ENCODE measurements at places on chromosomes 3 and 15.

DNA sequence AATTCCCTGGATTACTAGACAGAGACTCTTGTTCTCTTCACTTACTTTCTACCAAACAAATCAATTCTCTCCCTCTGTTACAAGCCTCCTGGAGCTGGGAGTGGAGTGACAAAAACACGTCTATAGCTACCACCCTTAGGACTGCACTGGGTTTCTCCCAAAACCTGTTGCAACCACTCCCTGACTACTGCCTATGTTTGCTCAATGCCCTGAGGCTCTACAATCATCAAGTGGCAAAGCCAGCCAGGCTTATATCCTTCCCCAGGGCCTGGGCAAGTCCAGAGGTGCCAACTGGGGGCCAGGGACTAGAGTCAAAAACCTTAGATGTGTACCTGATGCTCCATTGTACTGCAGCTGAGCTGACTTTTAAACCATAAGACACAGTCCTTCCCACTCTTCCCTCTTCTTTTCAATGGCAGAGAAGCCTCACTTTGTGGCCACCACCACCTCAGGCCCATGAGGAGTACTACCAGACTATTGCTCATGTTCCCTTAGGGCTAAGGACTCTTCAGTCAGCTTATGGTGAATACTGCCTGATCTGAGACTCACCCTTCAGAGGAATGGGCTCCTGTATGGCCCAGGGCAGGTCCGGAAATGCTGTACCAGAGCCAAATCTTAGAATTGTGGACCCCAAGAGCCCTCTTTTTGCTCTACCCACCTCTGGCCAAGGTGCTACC is 125.4 kb upstream of the PLCL2 start:
- DNase-seq = no peak

GRCh38 chr3:83092521-83093221 is 1331.2 kb upstream of the GBE1 start:
- DNase-seq = no peak

- DNase-seq = no peak
Observed at GRCh38 chr15:98282656-98283332, 322.3 kb downstream of the ARRDC4 start.

DNA sequence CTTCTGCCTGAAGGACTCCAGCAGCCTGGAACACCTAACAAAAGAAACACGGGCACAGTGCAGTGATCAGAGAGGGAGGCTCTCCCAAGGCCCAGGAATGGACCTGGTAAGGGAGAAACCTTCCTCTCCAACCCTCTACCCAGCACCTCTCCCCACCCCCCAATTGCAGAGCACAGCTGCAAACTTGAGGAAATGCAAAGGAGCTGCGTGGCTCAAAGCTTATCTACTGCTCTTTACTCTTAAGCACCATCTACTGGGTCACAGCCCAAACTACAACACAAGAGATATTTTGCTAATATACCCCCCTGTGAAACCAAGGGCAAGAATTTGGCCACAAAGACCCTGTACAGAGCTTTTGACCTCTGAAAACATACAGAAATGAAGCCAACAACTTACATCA is 328.3 kb downstream of the OXSM start:
- DNase-seq = no peak

GRCh38 chr15:80436511-80437307 is 32.5 kb downstream of the ARNT2 start:
- DNase-seq = no peak

- no peak for DNase-seq
Observed at GRCh38 chr3:101851072-101851770, 1.9 kb downstream of the NFKBIZ start.

GRCh38 chr3:32296251-32297204 is 58.0 kb downstream of the CMTM8 start:
- peak; percentile 82 for DNase-seq

DNA sequence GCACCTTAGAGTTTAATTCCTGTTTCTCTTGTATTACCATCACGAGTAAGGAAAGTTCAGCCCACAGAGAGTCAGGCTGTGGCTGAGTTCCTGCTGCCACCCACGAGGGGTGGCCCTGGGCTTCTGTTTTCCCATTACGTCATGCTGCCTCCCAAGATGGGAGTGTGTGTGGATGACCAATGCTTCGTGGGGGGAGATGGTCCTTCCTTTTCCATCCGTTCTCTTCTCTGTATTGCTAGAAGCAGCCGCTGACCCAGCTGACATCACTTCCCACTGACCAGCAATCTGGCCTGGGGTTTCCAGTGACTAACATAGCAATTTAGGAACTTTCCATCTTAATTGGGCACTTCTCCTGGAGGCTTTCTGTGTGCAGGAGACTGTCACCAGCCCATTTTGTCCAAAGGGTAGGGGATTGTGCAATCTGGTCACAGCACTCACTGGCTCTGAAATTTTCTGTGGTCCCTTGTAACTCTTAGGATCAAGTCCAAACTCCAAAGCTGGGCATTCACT is 9.3 kb downstream of the IRAK2 start:
- no peak for DNase-seq

DNA sequence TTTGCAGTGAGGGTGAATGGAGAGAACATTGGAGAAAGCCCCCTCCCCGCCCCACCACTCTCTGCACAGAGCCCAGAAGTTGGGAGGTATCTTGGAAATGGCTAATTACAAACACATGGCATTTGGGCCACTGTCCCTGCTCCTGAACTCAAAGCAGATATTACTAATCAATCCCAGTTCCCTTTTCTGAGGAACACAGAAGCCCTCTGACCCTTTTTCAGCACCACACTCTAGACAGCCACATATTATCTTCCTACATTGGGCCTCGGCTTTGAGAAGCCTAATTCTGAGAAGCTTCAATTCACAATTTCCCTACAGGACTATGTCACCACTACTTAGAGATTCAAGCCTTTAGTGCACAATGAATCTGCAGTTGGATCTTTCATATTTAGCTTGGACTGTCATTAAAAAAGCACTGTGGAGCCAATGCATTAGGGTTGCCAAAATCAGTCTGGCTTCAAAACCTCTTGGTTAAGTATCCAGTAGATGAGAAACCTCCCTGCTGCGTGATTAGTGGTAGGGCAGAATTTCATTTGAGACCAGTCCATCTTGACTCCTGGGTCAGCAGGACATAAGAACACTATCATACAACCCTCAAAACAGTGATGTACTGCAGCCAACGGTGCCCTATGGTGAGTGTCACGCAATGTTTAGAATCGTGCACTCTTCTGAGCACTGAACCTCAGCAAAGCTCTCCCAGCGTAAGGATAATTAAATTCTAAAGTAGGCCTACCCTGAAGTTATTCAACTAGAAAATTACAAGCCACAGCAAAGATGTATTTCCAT is 26.1 kb downstream of the MGLL start:
- DNase-seq = no peak

- DNase-seq = no peak
Observed at GRCh38 chr3:99559196-99559595, 79.2 kb upstream of the COL8A1 start.

DNA sequence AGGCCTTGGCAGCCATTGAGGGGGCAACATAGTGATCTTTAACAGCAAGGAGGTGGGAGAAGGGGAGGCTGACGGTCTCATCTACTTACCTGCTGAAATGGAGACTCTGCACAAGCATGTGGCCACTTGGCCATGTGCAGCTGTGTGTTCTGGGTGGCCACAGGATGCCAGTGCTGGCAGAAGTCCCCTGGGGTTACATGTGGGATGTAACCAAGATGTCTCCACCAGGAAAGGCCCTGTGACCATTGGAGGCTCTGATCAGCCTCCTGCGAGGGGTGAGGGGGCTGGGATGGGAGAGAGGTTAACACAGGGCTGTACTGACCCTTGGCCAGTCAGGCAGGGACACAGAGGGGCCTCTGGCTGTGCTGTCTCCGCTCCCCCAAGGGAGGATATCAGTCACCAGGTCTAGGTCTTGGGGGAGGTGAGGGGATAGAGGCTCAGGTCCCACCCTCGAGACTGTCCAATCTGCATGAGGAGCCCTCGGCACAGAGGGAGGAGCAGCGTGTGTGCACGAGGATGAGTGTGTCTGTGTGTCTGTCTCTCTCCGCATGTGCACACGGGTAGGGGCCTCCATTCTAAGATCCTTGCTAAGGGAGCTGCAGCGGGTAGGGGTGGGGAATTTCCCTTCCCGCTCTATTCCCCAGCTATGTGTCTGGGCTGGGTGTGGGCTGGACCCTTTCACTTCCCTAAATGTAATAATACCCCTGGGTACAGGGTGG is 19.5 kb downstream of the PRKCD start:
- no peak for DNase-seq

DNA sequence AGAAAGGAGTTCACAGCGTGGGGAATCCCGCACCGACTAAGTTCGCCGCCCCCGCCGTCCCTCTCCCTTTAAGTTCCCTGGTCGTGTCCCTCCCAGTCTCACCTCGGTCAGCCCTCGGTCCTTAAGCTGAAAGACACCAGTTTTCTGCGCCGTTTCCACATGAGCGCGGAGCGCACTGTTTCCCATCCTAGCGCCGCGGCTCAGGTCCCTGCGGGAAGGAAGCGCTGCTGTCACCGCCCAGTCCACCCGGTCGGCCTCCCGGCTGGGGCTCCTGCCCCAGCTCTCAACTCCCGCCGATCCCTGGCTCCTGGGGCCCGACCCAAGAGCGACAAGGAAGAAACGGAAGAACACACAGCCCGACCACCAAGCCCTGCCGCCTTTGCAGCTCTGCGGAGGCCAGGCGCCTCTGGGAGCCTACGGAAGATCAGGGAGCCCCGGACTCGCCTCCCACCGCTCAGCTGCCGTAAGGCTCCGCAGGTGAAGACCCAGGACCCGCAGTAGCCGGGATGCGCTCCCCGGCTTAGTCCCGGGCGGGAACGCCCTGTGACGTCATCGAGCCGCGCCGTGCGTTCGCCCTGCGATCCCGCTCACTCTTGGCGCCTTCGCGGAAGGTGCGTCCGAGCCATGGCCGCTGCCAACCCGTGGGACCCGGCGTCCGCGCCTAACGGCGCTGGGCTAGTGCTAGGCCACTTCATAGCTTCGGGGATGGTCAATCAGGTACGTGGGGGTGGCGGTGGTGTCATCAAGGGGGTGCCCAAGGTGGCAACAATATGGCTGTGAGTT is at the start of the genes HAUS2 and LRRC57:
Gene HAUS2, plus strand, starts transcription at position 590 of the 783 bp plus-strand sequence. Its CDS starts 35 bp downstream, at position 625.
Gene LRRC57, minus strand, starts transcription at position 545 of the 783 bp plus-strand sequence. Its CDS starts 359 bp downstream, at position 186.
- DNase-seq = no peak

DNA sequence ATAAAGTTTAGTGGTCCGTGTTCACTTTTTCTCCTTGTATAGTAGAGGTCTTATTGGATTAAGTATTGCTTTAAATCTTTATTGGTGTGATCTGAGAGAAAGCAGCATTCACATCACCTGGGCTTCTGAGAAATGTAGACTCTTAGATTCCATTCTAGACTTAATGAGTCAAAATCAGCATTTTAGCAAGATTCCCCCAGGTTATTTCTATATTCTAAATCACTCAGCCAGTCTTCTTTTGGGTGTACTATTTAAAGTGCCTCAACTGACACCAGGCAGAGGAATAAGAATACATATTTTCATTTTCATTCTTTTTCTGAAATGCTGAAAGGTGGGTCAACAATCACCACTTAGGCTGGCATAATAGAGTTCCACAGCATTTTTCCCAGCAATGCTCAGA is 481.7 kb downstream of the TUSC7 start:
- DNase-seq = no peak
